ENCODE measurements at places on chromosomes 7 and 10.
A peak's percentile ranks its signal among the peaks of the same experiment; 100 is the strongest.

DNA sequence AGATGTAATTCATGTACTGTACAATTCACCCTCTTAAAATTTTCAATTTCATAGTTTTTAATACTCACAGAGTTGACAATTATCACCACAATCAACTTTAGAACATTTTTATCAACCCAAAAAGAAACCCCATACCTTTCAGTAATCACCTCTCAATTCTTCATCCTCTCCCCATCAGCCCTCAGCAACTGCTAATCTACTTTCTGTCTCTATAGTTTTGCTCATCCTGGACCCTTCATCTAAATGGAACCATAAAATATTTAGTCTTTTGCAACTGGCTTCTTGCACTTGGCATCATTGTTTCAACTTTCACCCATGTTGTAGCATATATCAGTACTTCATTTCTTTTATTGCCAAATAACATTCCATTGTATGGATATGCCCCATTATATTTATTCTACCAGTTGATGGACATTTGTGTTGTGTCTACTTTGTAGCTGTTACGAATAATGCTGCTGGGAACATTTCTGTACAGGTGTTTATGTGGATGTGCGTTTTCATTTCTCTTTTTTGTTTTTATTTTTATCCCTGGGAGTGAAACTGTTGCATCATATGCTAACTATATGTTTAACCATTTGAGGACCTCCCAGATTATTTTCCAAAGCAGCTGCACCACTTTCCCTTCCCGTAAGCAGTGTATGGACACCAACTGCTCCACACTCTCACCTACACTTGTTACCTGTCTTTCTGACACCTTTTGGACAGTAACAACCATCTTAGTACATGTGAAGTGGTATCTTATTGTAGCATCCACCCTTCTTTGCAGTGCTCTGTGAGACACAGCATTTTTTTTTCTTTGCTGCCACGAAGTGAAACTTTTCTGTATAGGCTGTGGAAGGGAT lies 65.4 kb upstream of the APBB1IP start:
- no peak for DNase-seq

DNA sequence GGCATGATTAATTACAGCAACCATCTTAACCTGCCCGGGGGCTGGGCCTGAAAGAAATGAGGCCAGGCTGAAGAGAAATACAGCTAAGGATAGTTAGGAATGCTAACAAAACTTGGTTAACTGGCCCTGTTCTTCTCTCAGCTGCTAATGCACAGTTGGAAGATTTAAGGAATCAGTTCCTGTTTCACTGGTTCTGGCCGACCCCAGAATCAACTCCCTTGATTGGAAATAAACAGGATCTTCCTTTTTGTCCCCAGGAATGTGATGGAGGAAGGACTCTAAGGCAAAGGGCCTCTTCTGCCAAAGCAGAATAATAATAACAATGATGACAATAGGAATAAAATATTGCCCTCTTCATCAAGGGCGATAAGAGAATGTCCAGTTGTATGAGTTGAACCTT lies 3.5 kb upstream of the LRMDA start:
- no peak for DNase-seq

DNA sequence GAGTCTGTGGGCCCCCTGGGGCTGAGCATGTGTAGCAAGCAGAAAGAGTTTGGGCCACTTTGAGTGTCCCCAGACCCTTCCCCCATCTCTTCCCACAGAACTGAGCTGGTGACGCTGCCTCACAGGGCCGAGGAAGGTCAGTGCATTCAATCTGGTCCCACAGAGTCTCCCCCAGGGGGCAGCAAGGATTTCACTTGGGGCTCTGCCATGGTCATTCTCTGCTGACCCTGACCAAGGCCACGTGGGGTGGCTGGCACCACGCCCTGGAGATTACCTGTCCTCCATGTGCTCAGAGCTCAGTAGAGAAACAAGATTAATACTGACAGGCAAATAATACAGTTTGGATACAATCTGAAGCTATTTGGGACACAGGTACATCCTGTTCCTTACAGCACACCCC lies 30.2 kb downstream of the ADRA2A start:
- no peak for DNase-seq

- DNase-seq, result no peak
Measured at GRCh38 chr10:111078505-111079185, 1.8 kb downstream of the ADRA2A start.

DNA sequence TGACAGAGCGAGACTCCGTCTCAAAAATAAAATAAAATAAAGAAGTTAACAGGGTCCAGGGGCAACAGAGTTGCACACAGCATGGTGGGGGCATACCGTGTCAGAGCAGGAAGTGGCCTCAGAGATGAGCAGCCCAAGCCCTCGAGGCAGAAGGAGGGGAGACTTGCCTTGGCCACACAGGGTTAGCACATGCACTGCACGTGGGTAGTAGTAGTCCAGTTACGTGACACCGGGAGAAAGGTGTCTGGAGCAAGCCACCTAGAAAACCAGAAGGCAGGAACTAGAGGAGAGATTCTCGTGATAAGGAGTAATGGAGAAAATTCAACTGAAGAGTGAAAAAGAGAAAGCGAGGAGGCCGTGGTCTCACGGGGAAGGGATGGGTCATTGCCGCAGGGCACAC lies 9.8 kb upstream of the DENND2A start:
- no peak for DNase-seq

- no peak for DNase-seq
Measured at GRCh38 chr10:99318048-99318447, 11.1 kb upstream of the CNNM1 start.

DNA sequence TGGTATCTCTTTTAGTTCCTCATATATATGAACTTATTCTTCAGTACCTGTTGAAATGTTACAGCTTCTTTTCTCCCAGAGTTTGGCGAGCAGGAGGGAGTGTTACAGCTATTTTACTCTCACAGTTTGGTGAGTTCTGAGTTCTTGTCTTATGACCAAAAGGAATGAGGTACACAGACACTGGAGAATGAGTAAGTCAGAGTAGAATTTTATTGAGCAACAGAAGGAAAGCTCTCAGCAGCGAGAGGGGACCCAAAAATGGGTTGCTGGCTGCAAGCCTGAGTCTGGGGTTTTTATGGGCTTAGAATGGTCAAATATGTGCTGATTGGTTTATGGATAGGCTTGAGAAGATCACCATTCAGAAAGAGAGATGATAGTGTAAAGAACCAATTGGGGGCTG lies 175.2 kb downstream of the CDK14 start:
- no peak for DNase-seq

GRCh38 chr10:6119962-6120361 lies 31.1 kb downstream of the RBM17 start:
- DNase-seq, result no peak

DNA sequence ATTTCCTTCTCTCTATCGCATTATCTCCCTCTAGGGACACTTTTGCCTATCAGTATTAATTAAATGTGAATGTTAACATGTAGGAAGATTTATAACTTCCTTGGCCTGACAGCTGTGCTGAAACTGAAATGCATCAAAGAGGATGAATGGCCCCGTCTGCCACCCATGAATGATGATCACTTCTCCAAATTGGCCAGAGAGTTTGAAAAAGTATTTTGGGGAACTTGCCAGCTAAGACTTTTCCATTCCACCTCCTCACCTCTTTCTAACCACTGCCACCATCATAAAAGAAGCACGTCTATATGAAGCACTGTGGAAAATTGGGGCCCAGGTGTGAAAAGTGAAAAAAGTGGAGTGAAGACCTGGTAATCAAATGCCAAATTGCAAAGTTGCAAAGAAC lies 25.4 kb upstream of the ST8SIA6 start:
- no peak for DNase-seq

DNA sequence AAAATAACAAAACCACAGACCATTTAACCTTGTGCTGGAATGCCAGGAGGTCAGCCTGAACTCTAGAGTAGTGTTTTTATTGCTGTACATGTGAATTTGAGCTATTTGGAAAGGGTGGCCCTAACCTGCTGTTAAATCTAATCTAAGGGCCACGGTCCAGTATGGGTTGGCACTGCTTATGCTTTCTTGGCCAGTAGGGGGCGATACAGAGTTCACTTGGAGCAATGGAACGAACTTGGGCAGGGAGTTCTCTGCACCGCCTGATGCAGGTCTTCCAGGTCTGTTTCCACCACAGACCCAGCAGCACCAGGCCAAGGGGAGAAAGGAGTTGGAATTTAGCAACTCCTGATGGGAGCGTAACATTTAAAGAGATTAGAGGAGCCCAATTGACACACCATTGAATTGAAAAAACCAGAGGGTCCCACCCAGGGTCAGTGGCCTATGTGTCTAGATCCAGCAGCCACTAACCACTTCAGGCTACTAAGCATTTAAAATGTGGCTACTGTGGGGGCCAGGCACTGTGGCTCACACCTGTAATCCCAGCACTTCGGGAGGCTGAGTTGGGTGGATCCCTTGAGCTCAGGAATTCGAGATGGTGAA lies 75.7 kb upstream of the EFCAB10 start:
- peak; percentile 34 for DNase-seq

DNA sequence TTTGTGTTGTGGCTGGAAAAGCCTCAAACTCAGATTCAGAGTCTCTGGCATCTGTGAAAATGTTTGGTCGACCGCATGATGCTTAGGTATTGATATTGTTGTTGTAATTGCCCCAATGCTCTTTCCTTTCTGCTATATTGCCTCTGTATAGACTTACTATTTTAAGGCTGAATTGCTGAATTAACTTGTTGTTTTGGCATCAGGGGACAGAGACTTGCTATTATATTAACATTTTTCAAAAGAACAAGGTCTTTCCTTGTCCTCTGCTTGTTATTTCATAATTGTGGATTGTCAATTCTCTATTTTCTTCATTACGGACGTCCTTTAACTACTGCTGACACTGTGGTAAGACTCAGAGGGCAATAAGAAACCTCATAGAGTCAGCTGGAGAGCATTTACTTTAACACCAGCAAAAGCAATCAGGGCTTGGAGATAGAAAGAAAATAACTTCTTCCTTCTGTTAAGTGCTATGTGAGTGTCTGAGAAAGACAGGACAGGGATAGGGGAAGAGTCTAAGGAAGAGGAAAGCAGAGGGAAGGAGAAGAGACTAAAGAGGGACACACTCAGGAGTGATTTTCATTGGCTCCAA lies 17.6 kb downstream of the CPED1 start:
- DNase-seq, result no peak

- no peak for DNase-seq
Measured at GRCh38 chr7:33677556-33677955, 227.8 kb upstream of the BMPER start.

GRCh38 chr7:2106924-2107323 lies 125.8 kb downstream of the MAD1L1 start:
- no peak for DNase-seq

- no peak for DNase-seq
Measured at GRCh38 chr7:41842956-41843355, 140.1 kb upstream of the INHBA start.

DNA sequence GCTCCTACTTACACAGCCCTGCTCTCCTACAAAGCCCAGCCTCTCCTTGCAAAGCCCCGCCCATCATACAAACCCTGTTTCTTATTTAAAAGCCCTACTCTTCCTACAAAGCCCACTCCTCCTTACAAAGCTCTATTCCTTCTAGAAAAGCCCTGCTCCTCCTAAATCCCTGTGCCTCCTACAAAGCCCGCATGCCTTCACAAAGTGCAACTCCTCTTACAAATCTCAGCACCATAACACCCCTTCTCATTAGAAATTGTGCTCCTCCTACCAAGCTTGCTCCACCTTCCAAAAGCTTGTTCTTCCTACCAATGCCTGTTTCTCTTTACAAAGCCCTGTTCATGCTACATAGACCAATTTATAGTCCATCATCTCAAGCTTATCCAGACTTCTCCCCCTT lies 66.1 kb downstream of the PCGF5 start:
- DNase-seq, result no peak

DNA sequence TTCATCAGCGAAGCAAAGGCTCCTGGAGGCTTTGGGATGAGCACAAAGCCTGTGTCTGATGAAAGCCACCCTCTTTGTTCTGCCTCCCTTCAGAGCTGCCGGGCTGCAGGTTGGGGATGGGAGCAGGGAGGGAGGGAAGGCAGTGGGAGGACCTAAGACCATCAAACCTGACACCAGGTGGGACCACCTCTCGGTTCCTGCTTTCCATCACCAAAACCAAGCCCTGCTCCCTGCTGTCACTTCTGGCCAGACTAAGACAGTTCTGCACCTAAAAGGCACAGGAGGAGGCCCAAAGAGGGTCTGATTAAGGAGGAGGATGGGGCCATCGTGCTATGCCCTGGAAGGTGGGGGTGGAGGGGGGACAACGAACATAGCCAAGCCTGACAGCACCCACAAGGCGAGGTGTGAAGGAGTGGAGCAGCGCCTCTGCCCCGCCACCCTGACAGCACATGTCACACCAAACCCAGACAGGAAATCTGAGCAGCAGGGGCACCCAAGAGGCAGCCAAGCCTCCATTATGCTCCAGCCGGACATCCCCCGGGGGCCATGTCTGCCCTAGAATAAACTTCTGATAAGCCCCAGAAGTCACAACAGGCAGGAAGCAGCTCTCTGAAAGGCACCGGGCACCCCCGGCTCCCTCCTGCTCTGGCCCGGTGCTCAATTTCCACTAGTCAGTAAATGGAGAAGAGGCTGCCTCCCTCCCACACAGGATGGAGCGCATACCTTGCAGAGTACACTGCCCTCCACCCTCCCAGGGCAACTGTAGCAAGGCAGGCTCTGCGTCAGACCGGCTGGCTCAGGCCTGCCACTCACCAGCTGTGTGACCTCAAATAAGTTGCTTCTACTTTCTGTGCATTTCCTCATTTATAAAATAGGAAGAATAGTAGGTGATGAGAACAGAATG lies 48.9 kb downstream of the DLG5 start:
- DNase-seq, result peak; percentile 8

DNA sequence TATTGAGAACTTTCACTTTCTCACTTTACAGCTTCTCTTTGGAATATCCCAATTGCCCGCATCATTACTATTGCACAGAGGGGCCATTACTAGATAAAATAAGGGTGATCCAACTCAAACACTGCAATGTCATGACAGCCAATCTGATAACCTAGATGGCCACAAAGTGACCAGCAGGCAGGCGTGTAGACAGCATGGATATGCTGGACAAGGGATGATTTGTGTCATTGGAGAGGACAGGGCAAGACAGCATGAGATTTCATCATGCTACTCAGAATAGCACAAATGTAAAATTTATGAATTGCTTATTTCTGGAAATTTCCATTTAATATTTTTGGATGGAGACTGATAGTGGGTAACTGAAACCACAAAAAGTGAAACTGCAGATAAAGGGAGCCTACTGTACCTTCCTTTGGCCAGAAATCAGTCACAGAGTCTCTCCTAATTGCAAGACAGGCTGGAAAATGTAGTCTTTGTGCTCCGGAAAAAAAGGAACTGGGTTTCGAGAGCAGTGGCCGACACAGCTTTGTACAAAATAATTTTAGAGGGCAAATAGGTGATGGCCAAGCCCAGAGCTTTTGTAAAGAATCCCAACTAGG lies 6.1 kb upstream of the GSDME start:
- no peak for DNase-seq

GRCh38 chr10:17038627-17039026 lies 91.0 kb downstream of the CUBN start:
- DNase-seq, result no peak
